Hematopoietic multipotent progenitor cell treated with erythropoietin and hydrocortisone succinate and interleukin-3 and kit ligand, for 15 days (in vitro differentiated cells): ENCODE measurements at places on chromosomes 4 and X.

DNA sequence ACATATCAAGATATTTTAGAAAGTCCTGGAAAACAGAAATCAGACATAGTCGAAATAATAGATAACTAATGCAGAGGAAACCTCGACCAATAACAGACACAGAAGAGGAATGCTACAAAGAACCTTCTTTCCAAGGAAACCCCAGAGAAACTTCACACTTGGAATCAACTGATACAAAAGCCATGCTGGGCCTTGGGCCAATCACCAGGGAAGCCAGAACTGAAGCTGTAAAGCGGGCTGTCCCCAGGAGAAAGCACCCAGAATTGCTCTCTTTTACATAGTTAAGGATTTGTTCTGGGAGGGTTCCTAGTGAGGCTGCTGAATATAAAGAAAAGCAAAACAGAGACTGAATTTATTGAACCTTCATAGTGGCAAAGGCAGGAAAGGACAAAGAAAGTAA is 100.5 kb downstream of the PRDM5 start:
- DNase-seq, result no peak

- no peak for DNase-seq
Measured at GRCh38 chr4:161342881-161343568, 820.8 kb downstream of the FSTL5 start.

DNA sequence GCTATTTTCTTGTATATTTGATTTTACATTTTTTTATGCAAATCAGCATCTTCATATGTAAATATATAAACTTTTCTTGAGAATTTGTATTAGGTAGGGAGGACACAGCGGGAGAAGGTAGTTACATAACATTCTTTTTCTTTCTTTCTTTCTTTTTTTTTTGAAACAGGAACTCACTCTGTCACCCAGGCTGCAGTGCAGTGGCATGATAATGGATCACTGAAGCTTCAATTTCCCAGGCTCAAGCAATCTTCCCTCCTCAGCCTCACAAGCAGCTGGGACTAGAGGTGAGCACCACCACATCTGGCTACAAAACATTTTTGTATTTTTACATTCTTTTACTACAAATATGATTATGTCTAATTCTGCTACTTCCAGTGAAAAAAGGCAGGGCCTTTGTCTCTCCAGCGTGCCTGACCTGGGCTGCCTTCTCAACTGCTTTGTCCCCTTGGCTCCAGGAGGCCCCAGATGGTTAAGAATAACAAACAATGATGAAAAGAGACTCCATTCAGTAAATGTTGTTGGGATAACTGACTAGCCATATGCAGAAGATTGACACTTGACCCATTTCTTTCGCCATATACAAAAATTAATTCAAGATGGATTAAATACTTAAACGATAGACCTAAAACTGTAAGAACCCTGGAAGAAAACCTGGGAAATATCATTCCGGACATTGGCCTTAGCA is 46.5 kb upstream of the FAT4 start:
- no peak for DNase-seq

- DNase-seq, result no peak
Measured at GRCh38 chrX:136322064-136322463, 21.3 kb downstream of the ADGRG4 start.
